ENCODE measurements at places on chromosomes 7 and 10.

DNA sequence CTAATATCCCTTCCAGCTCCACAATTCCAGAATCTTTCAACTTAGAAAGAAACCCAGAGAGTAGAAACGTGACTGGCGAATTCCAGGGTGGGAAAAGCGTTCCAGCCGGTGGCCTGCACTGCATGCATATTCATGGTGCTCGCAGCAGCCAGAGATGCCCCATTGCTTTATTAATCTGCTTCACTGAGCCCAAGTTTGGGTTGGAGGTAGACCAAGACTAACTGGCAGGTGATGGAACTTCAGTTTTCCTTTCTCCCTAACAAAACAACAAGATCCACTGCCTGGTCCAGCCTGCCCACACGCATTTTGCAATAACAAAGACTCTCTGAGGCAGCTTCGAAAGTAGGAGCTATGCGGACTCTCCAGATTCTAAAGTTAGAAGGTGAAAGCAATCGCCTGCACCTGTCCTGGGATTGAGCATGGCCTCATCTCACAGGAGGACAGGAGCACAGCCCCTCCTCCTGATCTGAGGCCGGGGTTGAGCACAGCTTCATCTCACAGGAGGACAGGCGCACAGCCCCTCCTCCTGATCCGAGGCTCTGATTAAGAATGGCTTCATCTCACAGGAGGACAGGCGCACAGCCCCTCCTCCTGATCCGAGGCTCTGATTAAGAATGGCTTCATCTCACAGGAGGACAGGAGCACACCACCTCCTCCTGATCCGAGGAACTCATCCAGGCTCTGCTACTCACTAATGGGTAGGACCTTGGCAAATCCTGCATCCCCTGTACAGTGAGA, 127.8 kb upstream of the LANCL2 start:
- DNase-seq: no peak

DNA sequence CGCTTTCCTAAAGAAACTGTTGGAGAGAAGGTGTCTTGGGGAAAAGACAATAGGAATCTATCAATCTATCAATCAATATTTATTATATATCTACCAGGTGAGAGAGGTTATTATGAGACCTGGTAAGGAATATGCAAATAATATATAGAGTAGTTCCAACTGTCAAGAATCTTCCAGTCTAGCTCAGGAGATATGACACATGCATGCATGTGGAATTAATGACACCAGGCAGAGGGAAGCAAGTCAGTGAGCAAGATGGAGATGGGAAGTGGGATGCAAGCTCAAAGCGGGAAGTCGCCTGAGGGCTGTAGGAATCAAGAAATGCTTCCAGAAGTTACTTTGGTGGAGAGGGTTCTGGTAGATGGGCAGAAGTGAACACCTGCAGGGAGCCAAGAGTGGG, 187.4 kb upstream of the NRP1 start:
- no peak for DNase-seq

- peak; percentile 34 for DNase-seq
Measured at GRCh38 chr10:61000769-61001730, 57.1 kb upstream of the RHOBTB1 start.

GRCh38 chr7:151257990-151258389, 9.5 kb upstream of the SMARCD3 start:
- DNase-seq: no peak

DNA sequence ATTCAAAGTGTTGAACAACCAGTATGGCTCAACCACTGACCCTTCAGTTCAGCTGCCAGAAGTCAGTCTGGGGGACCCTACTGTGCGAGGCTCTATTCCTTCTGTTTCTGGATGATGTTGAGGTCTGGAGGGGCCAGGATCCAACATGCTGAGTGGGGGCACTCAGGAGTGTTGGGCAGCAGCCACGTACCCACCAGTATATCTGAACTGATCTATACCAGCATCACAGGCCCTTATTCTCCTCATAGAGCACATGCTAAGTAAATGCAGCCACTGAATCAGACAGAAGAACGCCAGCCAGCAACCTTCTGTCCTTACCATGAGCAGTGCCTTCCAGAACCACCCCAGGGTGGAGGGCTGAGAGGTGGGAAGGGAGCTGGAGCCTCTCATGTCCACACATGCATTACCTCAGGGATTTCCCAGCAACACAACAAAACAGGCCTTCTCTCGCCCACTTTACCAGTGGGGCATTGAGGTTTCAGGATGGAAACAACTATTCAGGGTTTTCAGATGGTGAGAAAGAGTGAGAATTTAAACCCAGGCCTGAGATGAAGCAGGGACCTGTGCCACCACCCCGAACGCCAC, 6.8 kb upstream of the MSMB start:
- DNase-seq: no peak

- no peak for DNase-seq
Measured at GRCh38 chr7:104264285-104264684, 56.5 kb upstream of the ORC5 start.

DNA sequence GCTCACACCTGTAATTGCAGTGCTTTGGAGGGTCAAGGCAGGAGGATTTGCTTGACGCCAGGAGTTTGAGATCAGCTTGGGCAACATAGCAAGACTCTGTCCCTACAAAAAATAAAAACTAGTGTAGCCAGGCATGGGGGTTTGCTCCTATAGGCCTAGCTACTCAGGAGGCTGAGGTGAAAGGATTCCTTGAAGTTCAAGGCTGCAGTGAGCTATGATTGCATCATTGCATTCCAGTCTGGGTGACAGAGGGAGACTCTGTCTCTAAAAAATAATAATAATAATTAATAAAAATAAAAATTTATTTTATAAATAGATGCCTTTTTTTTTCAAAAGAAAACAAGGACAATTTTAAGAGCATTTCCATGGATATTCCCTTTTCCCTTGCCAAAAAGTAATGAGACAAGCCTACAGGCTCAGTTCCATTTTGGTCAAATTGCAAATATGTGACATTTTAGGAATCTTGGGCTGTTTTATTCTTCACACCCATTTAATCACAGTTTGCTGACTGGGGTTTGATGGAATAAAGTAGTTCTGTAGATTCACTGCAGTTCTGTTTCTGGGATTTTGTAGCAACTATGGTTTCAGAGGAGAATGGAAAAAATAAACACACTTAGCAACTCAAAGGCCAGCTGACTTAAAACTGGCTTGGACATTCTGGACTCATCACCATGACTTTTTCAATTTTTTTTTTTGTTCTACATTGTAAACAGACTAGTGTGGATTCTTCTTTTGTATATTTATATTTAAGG, 48.4 kb upstream of the ARHGAP21 start:
- DNase-seq: no peak
